Immature natural killer cell (primary cell): ENCODE measurements at places on chromosomes 4 and X. TPM values are rescaled to one million over a fixed set of nuclear protein-coding genes. Genes with fewer than 3 reads are reported as not detected.

CENPE gene
- polyA plus RNA-seq: 0.91 TPM

JCHAIN gene
- 2.6 TPM for polyA plus RNA-seq

PTCHD1 gene
- polyA plus RNA-seq: not detected

TXK gene
- polyA plus RNA-seq: 176 TPM

MFAP3L gene
- 2.9 TPM for polyA plus RNA-seq

SCARB2 gene
- polyA plus RNA-seq: 8.8 TPM

- no peak for DNase-seq
Measured at GRCh38 chr4:145735827-145736226, 55.9 kb downstream of the C4orf51 start.

GRCh38 chr4:156505341-156505955, 466.2 kb downstream of the PDGFC start:
- DNase-seq: no peak

- no peak for DNase-seq
Measured at GRCh38 chr4:155377276-155377675, 511 bp upstream of the MAP9 start.

DNA sequence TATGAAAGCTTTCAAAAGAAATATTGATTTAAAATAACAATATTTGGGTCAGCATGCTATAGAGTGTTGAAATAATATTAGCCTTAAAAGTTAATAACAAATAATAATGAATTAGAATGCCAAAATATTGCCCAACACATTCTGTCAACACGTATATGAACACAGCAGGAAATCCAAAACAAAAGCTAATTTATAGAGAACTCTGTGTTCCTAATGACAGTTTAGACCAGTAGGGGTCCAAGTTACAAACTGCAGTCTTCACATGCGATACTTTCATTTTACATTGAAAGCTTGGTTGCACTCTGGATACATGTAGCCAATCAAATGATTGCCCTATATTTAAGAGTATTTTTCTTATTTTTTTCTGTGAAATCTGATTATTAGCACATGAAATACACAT, 274.4 kb downstream of the DCTD start:
- DNase-seq: no peak

DNA sequence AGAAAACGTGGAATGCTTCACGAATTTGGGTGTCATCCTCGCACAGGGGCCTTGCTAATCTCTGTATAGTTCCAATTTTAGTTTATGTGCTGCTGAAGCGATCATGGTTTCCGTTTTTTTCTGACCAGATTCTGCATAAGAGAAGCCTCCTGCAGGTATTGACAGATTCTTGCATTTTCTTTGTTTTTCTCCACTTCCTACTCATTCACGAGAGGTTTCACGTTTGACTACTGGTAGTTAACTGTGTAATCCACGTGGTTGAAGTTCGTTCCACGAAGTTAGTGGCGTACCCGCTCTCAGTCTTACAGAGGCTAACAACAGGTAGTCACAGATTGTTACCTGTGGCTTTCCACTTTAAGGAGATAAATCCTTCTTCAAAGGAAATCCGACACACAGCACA, 12.1 kb upstream of the TRIML2 start:
- DNase-seq: no peak

DNA sequence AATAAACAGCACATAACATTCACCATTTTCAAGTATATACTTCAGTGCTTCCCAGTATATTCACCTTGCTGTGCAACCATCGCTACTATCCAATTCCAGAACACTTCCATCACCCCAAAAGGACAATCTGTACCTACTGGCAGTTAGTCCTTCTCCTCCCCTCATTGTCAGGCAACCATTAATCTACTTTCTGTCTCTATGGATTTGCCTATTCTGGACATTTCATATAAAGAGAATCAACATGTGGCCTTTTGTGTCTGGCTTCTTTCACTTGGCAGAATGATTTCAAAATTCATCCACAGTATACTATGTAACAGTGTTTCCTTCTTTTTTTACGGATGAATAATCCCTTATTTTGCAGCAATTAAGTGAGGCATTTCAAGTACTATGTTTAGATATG, 189.4 kb downstream of the FBXW7 start:
- DNase-seq: no peak

- no peak for DNase-seq
Measured at GRCh38 chrX:66760651-66761050, 121.8 kb upstream of the EDA2R start.

DNA sequence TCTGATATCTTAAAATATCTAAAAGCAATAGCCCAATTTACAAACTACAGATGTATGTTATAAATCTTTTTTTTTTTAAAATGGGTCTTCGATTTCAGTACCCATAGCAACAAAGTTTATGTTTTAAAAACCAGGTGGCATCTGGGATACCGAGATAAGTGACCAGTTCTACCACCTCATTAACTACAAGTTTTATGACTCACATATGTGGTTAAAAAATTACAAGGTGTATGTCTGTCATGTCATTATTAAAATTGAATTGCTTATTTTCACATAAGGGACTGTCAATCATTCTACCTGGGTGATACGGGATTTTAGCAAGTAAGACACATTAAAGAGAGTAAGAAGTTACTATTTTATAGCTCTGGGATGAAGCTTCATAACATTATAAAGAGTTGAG, 192.0 kb upstream of the ETNPPL start:
- no peak for DNase-seq

- DNase-seq: no peak
Measured at GRCh38 chrX:130799393-130799792, 103.6 kb downstream of the ENOX2 start.
